ENCODE measurements at places on chromosomes 3 and 15.
A peak's percentile ranks its signal among the peaks of the same experiment; 100 is the strongest.

DNA sequence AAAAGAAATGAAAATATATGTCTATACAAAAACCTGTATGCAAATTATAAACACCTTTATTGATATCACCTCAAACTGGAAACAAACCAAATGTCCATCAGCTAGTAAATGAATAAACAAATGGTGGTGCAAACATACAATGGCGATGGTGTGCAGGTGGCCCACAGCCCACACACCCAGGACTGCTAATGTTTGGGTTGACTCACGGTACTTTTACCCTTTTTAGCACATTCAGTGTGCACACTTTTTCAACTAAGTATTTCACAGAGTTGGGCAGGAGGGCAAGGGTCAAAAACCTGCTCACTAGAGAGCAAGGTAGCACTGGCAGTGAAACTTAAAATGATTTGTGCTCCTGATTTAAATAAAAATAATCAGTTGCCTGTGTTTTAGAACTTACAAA is 123.1 kb upstream of the BHLHE40 start:
- no peak for DNase-seq

GRCh38 chr3:148604270-148605085 is 93.2 kb upstream of the AGTR1 start:
- DNase-seq = no peak

- no peak for DNase-seq
These were observed 31.9 kb downstream of the IFT57 start for GRCh38 chr3:108190346-108190745.

GRCh38 chr3:17770682-17771081 is 28.3 kb upstream of the TBC1D5 start:
- no peak for DNase-seq

DNA sequence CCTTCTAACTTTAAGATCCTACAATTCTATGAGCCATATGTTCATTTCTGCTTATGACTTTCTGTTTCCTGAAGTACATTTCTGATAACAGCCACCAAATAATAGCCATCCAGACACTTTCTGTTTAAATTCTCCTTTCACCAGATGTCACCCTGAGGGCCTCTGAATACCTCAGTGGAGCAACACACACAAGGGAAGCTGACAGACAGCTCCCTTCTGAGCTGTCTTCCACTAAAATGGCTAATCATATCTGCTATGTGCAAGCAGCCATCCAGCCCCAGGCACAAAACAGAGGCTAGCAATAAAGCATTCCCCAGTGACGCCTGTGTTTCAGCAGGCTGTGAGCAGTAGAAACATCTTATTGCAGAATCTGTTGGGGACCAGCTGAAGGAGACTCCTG is 666.6 kb upstream of the UBE2E2 start:
- no peak for DNase-seq

- DNase-seq = no peak
These were observed 70.1 kb upstream of the MBNL1 start for GRCh38 chr3:152198665-152199064.

GRCh38 chr15:57323806-57324589 is 52.3 kb upstream of the CGNL1 start:
- no peak for DNase-seq

GRCh38 chr15:75606711-75607699 is 18.5 kb downstream of the SNUPN start:
- peak; percentile 43 for DNase-seq

- DNase-seq = peak; percentile 45
These were observed 1.9 kb downstream of the SCAPER start for GRCh38 chr15:76903251-76903681.

DNA sequence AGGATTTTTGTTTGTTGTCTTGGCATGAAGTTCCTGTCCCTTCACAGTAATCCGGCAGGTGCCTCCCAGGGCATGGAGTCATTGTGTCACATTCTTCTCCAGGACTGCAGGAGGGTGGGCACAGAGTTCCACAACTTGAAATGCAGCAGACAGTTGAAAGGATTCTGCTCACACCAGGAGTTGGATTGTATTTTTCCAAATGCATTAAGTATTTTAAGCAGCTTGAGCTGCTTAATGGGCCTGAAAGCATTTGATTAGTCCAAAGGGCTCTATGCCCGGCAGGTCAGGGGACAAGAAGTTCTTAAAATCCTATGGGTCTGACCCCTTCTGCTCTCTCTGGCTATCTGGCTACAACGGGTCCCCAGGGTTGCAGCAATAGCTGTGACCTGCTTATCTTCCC is 92.9 kb downstream of the APBA2 start:
- no peak for DNase-seq

DNA sequence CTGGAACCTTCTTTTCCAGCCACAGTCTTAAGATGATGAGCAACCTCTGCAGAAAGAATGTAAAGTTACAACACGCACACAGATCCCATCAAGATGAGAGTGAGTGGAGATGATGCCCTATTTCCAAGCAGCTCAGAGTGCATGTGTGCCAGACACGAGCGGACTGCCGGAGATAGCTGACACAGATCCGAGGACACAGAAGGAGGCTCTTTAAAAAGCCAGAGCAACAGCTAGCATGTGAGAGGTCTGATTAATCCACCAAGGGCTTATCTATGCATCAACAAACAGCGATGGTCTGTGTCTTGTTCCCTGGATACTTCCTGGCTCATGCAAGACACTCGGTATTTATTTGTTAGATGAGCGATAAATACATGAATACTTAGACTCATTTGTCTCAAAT is 128.6 kb upstream of the DLG1 start:
- DNase-seq = no peak

- peak; percentile 27 for DNase-seq
These were observed 135.3 kb downstream of the PCCB start for GRCh38 chr3:136385457-136385856.

GRCh38 chr3:105214590-105214989 is 152.1 kb upstream of the ALCAM start:
- DNase-seq = no peak

- no peak for DNase-seq
These were observed 316.6 kb downstream of the NTRK3 start for GRCh38 chr15:87939848-87940457.

GRCh38 chr3:133443649-133444422 is 44.0 kb downstream of the BFSP2 start:
- DNase-seq = peak; percentile 64

DNA sequence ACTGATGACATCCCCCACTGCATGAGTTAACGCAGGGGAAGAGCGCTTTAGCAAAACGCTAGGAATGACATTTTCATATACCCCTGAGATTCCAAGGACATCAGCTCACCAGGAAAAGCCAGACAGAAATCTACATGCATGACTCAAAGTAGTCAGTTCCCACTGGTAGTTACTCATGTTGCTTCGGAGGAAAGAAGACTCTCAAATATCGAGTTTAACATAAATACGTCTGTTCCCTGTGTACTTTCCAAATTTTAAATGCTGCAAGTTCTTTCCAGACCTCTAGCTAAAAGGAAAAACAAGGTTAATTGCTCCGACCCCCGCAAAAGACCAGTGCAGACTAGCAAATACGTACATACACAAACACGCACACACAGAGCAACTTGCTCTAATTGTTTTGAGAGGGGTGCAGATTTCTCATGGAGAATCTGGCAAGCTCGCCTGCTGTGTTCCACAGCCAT is 115.4 kb upstream of the PRICKLE2 start:
- DNase-seq = no peak

GRCh38 chr3:38828681-38829080 is 12.7 kb upstream of the SCN10A start:
- DNase-seq = no peak

DNA sequence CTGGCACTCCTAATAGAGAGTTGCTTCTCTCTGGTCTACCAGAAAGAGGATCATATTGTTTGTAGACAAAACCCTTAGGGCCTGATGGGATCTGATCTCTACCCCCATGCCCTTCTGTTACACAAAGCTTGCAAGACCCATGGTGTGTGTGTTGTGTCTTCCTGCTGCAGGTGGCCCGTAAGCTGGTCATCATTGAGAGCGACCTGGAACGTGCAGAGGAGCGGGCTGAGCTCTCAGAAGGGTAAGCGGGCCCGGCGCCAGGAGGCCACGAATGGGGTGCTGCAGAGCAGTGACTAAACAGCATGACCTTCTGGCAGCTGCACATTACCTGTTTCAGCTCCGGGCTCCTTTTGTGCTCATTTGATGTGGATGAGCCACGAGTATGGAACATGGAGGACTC is 18.2 kb downstream of the TPM1 start:
- DNase-seq = no peak

GRCh38 chr15:62377736-62378480 is 212.8 kb upstream of the C2CD4B start:
- no peak for DNase-seq

DNA sequence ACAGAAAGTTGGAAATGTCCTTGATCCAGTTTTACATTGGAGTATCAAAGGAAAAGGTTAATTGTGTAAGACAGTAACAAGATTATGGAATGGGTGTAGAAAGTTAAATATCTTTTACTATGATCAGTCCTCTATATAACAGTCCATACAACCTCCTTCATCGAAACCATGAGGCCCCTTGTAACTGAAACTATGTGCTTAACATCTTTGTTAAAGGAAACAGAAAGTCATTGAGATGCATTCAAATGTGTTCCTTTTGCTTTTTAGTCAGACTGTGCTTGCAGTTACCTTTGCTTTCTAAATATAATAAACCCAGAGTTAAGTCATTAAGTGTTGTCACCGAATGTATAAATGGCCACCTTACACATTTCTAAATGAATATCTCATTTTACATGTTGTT is 1298.5 kb downstream of the ROBO2 start:
- DNase-seq = no peak

- DNase-seq = no peak
These were observed 214.8 kb downstream of the KCNH8 start for GRCh38 chr3:19363071-19363470.

- peak; percentile 39 for DNase-seq
These were observed 2.6 kb upstream of the FOXP1 start for GRCh38 chr3:71585887-71586809.

DNA sequence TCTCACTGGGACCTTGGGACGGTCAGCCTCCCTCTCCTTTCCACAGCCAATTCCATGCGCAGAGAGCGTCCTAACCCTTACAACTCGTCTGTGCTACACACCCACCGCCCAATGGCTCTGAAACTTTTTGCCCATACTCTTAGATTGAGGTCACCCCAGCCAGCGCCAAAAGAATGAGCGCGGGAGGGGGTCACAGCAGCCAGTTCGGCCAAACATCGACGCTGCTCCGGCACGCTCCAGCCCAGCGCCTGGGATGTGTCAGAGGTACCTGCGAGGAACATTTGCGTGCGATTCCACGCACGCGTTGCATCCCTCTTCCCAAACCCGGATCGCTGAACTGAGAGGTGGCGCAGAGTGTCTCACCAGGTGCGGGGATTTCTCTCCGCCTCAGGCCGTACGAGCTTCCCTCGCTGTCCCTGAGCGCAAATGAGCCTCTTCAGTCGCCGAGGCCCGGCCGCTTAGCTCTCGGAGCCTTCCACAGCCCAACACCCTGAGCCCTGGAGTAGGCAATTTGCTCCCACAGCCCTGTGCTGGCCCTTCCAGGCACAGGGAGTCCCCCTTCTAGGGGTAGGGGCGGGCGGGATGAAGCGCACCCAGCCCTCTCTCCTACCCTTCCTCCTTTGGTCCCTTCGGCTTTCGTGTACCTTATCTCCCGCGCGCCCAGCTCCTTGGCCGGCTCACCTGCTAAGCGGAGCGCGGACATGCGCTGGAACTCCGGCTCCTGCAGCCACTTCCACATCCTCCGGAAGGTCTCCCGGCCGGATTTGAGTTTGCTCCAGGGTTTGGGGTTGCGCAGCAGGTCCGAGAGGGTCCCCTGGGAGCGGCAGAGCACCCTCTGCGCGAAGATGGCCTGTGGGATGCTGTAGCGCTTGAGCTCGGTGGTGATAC is 1.8 kb downstream of the ONECUT1 start:
- no peak for DNase-seq

DNA sequence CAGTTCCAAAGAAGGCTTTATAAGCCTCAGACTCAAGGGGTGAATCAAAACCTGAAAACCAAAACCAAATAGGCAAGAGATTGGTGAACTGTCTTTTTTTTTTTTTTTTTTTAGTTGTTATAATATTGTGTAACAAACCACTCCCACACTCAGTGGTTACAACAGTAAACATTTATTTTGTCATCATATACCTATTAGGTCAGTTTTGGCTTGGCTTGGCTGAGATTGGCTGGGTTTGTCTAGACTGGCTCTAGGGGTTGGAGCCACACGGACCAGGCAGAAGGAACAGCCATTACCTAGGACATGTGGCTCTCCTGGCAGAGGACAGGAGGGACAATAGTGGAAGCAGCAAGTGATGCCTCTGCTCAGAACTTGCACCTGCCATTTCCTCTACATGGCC is 26.4 kb upstream of the RYR3 start:
- DNase-seq = no peak

- DNase-seq = no peak
These were observed 124.8 kb downstream of the LIPC start for GRCh38 chr15:58556541-58556940.

DNA sequence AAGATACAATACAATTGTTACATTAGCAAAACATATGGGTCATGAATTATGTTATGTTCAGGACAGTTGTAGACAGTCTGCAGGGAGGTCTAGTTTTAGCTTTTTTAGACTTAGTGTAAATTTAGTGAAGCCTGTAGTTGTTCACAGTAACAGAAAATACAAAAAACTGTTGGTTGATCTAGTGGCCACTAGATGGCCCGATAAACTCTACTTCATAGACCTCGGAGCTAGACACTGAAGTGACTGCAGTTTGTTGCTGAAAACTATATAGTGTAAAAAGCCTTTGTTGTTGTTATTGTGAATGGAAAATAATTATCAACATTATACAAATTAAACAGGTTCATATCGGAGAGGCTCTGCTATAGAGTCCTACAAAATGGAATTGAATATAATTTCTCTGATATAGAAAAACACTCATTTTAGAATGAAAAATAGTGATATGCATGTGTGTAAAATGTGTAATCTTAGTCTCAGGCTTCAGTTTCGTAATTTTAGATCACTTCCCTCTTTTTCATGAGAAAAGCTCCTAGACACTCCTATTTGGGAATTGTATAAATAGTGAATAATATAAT is 18.3 kb downstream of the MAGEL2 start:
- DNase-seq = peak; percentile 7

GRCh38 chr15:27722102-27722501 is 377.0 kb downstream of the OCA2 start:
- DNase-seq = no peak

GRCh38 chr3:110106805-110107204 is 769.5 kb upstream of the DPPA4 start:
- DNase-seq = no peak

- DNase-seq = no peak
These were observed 100.7 kb downstream of the TIGIT start for GRCh38 chr3:114394551-114394950.

- no peak for DNase-seq
These were observed 167.3 kb downstream of the FAM43A start for GRCh38 chr3:194852831-194853508.

Data from activated CD4-positive, alpha-beta T cell treated with anti-CD3 and anti-CD28 coated beads, Interleukin-10, Interleukin-2, amounts not matched to agents 100 ng/mL and 50 ng/mL, durations not matched to agents 16 hours and 8 hours (primary cell).